Activated T-helper 1 cell treated with Interleukin-2 at 50 U/mL for 16 hours (primary cell): ENCODE measurements at places on chromosomes 1 and 21.

- DNase-seq, result peak; percentile 33
These were observed 39.1 kb downstream of the CLSTN1 start for GRCh38 chr1:9784508-9785133.

DNA sequence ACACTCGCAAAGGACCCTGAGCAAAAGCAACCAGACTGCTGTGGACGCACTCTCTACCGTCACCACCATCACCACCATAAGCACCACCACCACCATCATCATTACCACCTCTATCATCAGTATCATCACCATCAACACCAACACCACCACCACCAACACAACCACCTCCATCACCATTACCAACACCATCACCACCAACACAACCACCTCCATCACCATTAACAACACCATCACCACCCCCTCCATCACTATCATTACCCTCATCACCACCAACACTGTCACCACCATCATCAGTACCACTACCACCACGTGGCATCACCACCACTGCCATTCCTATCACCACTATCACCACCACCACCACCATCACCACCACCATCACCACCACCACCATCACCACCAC lies 38.8 kb upstream of the RIPK4 start:
- no peak for DNase-seq

DNA sequence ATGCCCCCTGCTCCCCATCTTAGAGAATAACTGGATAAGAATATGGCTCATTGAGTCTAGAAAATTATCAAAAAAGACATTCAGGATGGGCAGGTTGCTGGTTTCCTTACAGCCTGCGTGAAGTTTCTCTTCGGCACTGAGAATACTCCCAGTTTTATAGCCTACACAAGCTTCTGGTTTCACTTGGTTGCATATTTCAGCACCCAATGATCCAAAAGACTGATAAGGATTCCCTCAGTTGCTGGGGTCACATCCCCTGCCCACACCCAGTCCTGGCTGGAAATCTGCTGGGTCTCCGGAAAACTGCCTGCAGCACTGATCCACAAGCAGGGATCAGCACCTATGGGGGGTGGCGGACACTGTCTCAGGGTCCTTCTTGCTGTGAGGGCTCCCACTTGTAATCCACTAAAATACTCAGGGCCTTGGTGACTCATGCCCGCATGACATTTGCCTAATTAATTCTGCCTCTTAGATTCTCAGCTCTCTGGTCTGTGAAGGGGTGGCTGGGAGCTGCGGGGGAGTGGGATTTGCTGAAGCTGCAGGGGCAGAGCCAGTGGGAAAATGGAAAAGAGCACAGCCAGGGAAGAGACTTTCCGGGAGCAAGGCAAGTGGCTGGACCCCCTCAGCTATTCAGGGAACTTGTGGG lies 142.5 kb downstream of the ZNF648 start:
- no peak for DNase-seq

DNA sequence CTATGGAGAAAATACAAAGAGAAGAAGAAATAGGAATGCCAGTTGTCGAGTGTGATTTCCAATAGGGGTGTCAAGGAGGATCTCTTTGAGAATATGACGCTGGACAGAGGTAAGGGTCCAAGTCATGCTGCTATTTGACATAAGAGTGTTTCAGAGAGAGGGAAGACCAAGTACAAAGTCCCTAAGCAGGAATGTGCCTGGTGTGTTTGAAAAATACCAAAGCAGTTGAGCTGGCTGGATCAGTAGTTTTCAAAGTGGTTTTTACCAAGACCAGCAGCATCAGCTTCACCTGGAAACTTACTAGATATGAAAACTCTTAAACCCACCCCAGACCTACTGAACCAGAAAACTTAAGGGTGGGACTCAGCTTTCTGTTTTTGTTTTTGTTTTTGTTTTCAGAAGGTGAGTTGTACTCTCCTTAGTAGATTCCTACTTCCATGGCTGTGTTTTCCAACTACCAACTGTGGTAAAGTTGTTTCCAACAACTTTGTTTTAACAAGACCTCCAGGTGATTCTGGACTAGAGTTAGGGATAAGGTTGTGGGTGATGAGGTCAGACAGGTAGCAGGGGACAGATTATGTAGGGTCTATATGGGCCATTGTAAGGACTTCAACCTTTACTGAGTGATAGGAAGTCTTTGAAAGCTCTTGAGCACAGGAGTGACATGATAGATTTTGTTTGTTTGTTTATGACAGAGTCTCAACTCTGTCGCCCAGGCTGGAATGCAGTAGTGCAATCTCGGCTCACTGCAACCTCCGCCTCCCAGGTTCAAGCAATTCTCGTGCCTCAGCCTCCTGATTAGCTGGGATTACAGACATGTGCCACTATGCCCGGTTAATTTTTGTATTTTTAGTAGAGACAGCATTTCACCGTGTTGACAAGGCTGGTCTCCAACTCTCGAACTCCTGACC lies 7.3 kb upstream of the GJA9 start:
- no peak for DNase-seq

DNA sequence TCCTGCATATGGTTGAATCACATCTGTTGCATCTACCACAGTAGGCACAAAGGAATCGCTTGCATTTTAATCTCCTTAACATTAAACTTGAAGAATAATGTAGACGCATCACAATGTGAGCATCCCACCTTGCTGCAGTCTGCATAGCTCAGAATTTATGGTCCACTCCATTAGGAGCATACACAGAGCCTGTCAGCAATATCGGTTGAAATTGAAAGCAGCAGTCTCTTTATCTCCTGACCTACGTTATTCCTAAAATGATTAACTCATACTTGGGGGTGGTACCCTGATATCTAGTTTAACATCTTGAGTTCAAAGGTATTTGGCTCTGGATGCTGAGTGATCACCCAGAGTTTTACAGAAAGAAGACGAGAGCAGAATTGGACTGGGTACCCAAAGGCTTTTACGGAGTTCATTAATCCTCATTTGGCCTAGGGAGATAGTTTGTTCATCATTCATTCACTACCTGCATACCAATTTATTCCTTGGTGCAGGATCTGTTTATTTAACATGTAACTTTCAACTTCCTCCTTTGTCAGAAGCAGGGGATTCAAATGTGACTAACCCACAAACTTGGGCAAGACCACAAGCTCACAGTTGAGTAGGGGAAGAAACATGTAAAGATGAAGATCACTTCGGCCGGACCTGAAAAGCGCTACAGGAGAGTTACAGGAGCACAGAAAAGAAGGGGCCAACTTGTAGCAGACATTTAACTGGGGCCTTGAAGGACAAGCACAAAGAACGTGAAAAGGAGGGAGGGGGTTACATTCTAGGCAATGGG lies 187.9 kb downstream of the DAB1 start:
- no peak for DNase-seq

DNA sequence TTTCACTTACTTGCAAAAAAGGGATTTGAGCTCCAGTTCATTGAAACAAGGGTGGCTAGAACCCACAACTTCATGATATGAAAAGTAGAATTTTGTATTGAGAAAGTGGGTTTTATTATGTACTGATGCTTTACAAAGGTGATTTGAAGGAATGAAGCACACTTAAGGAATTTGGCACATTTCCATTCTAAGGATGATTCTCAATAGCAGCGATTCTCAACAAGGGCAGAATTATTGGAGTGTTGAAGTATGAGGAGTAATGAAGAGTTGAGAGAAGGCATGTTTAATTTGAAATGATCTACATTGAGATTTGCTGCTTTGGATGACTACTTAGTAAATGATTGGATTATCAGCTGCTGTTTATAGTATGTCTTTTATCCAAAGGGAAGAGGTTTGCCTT lies 54.7 kb downstream of the FNBP1L start:
- DNase-seq, result no peak

- no peak for DNase-seq
These were observed 38.0 kb upstream of the DNASE2B start for GRCh38 chr1:84360316-84360715.

GRCh38 chr21:45618846-45619485 lies 24.6 kb upstream of the PCBP3 start:
- DNase-seq, result no peak

- no peak for DNase-seq
These were observed 73.7 kb downstream of the PDE4B start for GRCh38 chr1:65866439-65866838.

GRCh38 chr1:214636436-214636835 lies 33.4 kb downstream of the CENPF start:
- no peak for DNase-seq

DNA sequence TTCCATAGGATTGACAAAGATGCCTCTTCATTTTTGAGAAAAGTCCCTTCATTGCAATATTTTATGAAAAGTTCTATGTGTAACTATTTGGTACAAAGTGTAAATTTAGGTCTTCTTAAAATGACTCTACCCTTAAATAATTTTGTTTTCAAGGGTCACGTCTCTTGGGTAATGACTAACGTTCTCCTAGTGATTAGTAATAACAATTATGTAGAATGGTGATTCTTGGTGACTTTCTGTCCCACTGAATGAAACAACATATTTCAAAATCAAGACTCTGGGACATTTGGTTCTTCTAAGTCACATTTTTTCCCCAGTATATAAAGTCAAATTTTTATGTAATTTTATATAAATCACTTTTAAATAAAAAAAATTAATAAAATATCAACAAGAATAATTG lies 277.5 kb upstream of the ADAMTS5 start:
- DNase-seq, result no peak

DNA sequence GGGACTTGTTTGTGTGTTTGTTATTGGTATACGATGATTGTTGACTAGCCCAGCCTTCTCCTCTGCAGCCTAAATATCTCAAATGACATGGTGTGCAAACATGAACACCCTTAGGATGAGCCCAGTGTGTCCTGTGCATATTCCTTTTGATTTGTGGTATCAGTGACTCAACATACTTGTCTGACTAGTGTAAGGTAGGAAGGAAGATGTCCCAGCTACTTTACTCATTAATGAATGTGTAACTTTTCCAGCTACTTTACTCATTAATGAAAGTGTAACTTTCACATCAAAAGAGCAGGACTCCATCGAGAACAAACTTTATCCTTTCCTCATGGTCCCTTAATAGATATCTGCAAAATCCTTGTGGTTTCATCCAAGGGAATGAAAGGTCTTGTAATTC lies 2.7 kb upstream of the ZNF692 start:
- no peak for DNase-seq

DNA sequence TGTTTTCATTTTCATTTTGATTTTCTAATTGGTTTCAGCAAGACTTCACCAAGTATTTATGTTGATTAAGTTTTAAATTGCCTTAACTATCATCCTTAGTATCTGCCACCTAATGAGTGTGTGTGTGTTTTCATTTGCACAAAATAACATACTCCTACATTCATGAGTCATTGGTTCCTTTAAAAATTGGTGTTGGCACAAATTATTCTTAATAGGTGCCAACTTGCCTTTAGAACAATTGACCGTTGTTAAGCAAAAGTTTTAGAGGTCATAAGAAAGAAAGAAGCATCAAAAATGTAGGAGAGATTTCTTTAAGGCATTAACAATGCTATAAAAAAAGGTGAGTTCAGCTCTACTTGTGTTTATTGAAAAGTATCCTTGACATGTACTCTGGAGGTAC lies 77.5 kb downstream of the FNBP1L start:
- no peak for DNase-seq

DNA sequence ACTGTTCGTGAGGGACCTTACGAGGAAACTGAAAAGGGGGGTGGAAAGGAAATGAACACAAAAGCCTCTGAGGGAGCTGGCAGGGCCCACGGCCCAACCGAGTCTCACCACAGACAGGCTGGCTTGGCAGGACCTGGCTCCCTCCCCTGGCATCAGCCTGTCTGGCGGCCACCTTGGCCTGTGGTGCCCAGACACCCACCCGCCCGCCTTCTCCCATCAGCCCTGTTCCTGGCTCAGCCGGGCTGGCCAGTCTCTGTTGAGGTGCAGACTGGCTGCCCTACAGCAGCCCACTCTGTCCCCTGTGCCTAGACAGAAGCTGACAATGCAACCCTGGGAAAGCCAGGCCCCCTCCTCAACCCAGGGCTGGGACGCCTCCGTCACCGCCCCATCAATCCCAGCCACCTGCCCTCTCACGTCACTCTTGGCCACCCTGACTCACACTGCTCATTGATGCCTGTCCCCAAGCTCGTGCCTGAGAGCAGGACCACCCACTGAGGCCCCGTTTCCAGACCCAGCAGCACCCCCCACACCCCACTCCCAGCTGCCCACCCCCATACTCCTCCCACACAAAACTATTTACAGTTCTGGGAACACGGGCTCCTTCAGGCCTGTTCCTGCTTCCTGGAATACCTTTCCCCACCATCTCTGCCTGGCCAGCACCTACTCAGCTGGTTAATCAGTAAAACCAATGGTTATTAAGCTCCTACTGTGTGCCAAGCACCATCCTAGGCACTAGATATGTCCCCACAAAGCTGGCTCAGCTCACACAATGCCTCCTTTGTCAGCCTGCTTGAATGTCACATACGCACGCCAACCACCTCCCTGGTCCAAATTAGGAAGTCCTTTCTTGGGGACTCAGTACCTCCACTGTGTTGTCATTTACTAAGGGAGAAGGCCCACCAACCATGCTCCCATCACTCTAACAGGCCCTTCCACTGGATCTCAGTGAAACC lies 22.7 kb downstream of the SDC3 start:
- DNase-seq, result no peak

GRCh38 chr21:38831526-38832467 lies 26.1 kb downstream of the ETS2 start:
- no peak for DNase-seq

- DNase-seq, result no peak
These were observed 104.0 kb downstream of the BRINP2 start for GRCh38 chr1:177274687-177275211.

GRCh38 chr21:33109574-33110339 lies 39.8 kb downstream of the OLIG1 start:
- no peak for DNase-seq

DNA sequence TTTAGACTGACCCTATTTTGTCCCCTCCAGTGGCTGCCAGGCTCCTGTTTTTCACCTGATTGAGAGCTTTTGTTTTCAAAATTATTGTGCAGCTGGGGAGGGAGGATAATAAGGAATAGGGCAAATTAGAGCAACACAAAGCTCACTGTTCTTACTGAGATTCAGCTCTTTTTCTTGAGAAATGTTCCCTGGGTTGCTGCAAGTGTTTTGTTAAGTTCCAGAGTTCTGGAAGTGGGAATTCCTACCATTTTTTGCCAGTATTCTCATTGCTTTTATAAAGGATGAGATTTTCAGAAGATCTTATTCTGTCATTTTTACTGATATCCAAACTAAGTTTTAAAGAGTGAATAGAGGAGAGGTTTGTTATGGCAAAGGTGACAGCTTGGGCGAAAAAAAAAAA lies 417.7 kb downstream of the SIPA1L2 start:
- DNase-seq, result no peak
